Amniotic epithelial cell (primary cell): ENCODE measurements at places on chromosomes 6 and 20.
A peak's percentile ranks its signal among the peaks of the same experiment; 100 is the strongest.

DNA sequence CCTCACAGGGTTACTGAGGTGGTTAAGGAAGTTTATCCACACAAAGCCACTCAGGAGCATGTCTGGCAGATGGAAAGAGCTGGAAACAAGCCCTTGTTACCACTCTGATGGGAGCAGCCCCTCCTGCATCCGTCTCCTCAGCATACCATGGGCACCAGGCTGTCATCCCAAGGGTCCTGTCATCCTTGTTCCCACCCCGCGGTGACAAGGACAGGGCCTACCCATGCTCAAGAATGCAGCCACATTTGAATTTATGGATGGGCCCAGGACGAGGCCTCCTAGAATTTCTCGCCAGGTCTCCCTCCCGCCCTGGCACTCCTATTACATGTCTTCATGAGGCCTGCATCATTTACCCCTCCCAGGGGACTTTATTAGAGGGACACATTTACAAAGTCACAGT, 60.0 kb downstream of the NPEPL1 start:
- no peak for DNase-seq

DNA sequence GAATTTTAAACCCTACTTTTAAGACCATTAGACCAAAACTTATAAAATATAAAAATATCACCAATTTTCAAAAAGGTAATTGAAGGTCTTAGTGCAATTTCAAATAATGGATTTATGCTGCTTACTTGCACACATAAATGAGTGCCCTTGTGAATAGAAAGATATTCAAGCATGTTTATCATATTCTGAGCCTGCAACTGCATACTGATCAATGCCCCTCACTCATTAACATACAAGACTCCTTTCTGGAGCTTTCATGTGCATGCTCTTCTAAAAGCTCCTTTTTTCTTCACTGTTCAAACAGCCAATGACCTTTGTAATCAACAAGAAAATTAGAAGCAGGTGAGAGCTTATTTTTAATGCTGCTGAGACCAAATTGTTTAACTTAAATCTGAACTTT, 1139.3 kb downstream of the HACE1 start:
- no peak for DNase-seq

- DNase-seq: no peak
Observed at GRCh38 chr20:49590163-49591017, 22.5 kb upstream of the PTGIS start.

GRCh38 chr6:15555101-15556038, 107.5 kb downstream of the DTNBP1 start:
- DNase-seq: no peak

DNA sequence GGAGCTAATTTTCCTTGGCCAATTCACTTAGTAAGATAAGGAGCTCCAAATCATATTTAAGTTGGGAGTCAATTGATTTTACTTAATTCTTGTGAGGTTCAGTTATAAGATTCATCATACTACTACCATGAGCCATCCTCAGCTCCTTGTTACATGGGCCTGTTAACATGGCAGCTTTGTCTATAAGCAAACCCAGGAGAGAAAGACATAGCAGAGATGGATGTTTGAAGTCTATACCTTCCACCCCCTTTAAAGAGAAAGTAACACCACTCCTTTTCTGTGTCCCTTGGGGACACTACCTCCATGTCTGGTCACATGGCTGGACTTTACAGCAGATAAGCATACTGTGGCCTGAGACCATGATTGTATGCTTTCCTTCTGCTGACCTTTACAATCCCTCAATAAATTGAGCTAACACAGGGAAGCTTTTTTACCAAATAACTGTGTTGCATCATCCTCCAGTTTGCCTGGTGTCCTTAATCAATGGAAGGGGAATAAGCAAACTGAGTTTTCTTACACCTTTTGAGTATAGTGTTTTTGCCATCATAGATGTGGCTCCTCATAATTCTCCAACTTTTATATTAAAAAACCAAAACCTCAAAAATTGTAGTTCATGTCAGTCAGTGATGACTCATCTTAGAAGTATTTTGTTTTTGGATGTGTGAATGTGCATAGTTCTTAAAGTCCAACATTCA, 9.8 kb upstream of the ZNFX1 start:
- peak; percentile 72 for DNase-seq

- DNase-seq: peak; percentile 91
Observed at GRCh38 chr6:3585320-3585935, 128.6 kb upstream of the SLC22A23 start.

DNA sequence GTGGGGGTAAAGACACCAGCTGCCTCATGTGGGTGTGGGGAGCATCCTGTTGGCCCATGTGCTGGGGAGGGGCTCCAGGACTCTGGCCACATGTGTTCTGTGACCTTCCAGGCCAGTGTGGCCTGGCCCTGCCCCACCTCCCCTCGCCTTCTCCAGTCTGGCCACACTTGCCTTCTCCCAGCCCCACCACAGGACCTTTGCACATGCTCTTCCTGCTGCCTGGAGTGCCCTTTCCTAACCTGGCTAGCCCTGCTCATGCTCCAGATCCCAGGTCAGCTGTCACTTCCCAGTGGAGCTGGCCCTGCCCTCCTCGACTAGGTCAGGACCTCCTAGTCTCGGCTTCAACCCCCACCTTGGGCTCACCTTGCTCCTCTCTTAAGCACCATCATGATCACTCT, 183.8 kb downstream of the CDH4 start:
- no peak for DNase-seq

- no peak for DNase-seq
Observed at GRCh38 chr6:96073555-96073954, 57.8 kb downstream of the FUT9 start.

DNA sequence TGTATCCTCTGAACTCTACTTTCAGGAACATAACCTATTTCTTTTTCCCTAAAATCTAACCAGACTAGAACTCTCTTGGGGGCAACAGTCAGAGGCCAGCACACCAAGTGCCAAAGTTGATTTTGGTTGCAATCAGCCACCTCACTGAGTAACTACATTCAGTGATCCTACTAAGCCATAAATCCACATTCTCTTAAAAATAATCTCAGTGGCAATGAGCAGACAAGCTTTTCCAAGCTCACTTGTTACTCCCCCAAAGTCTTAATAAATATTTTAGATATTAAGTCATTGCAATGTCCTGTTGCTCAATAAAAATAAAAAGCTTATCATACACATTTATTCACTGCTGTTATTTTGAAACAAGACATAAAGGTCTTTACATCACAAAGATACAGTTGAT, 9.8 kb downstream of the RGS17 start:
- DNase-seq: peak; percentile 71

GRCh38 chr6:36118550-36119107, 11.7 kb upstream of the MAPK13 start:
- no peak for DNase-seq

DNA sequence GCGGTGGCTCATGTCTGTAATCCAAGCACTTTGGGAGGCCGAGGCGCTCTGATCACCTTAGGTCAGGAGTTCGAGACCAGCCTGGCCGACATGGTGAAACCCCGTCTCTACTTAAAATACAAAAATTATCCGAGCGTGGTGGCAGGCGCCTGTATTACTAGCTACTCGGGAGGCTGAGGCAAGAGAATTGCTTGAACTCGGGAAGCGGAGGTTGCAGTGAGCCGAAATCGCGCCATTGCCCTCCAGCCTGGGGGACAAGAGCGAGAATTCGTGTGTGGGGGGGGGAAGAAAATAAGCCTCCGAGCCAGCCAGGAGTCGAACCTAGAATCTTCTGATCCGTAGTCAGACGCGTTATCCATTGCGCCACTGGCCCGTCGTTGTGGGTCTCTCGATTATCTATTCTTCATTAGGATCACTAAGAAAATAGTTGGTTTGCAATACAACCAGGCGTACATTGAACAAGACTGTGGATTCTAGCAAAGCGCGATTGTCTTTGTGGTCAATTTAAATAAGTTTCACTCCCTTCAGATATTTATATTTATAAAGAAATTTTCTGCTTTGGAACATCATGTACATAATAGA, 33.9 kb upstream of the PRSS16 start:
- DNase-seq: no peak

- peak; percentile 15 for DNase-seq
Observed at GRCh38 chr6:12844284-12845223, 128.0 kb downstream of the PHACTR1 start.

- DNase-seq: no peak
Observed at GRCh38 chr6:170243791-170244291, 47.0 kb downstream of the DLL1 start.

- no peak for DNase-seq
Observed at GRCh38 chr6:164099269-164099865, 684.8 kb downstream of the QKI start.

DNA sequence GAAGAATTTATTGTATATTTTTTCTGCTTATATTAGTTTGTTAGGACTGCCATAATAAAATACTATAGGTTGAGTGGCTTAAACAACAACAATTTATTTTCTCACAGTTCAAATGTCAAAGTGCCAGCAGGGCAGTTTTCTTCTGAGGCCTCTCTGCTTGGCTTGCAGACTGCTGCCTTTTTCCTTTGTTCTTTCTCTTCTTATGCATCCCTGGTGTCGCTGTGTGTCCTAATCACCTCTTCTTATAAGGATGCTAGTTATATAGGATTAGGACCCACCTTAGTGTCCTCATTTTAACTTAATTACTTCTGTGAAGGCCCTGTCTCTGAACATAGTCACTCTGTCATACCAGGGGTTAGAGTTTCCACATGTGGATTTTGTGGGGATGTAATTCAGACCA, 354.4 kb downstream of the NKAIN2 start:
- DNase-seq: no peak

DNA sequence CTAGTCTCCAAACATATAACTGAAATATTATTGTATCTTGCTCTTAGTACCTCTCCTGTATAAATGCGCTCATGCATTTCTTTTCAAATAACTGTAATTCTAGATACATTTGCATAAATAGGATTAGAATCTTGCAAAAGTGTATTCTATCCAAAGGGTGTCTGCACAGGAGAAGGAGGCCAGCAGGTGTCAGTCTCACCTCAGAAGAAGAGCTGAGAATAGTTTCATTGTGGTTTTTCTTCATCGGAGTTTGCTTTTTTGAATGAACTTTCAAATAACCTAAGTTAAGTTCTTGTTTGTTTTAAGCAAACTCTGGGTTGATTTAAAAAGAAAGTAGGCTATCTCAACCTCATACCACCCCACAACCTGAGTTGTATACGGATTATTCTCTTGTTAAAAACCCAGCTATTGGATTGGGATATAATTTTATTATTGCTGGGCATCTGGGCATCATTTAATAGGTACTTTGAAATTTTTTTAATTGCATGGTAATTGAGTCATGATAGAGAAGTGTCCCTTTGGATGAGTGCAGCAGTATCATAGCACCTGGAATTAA, 125.0 kb upstream of the MLIP start:
- DNase-seq: peak; percentile 66

- DNase-seq: no peak
Observed at GRCh38 chr6:16649241-16649640, 112.0 kb downstream of the ATXN1 start.

GRCh38 chr6:133326584-133326983, 85.4 kb downstream of the EYA4 start:
- DNase-seq: no peak

- DNase-seq: peak; percentile 32
Observed at GRCh38 chr6:139367810-139368351, 6.6 kb downstream of the CITED2 start.

DNA sequence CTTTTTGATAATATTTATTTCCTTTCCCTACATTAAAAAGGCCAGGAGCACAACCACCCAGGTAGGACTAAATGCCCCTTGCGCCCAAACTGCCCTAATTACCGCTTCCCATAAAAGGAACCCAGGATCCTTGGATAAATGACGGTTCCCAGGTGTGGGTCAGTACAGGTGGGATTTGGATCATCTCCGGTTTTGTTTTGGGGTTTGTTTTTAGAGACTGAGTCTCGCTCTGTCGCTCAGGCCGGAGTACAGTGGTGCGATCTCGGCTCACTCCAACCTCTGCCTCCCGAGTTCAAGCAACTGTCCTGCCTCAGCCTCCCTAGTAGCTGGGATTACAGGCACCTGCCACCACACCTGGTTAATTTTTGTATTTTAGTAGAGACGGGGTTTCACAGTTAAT, 28.4 kb downstream of the ZNF217 start:
- no peak for DNase-seq

- peak; percentile 46 for DNase-seq
Observed at GRCh38 chr6:40999569-40999968, 39.5 kb downstream of the UNC5CL start.

GRCh38 chr6:65546894-65547293, 160.1 kb downstream of the EYS start:
- no peak for DNase-seq

DNA sequence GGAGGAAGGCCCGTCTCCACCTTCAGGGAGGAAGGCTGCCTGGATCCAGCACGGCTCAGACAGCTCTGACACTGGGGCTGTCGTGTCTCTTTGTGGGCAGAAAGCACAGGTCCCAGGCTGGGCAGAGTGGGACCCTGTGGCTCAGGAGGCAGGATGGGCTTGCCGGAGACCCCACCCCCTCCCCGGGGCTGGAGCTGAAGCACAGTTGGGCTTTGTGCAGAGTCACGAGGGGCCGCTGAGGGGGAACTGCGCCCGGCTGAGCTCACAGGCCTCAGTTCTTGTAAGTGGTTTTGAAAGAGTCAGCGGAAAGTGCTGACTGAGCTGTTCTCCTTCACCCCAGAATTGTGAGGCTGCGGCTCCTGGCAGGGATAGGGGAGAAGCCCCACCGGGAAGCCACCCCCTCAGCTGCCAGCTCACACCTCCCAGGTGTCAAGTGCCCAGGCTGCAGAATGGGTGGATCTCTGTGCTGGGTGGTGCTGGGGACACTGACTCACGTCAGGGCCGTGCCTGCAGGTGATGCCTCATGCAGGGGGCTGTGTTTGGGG, 145.5 kb upstream of the RNF24 start:
- DNase-seq: peak; percentile 58

GRCh38 chr20:44720997-44721784, 6.0 kb downstream of the CCN5 start:
- DNase-seq: peak; percentile 96

DNA sequence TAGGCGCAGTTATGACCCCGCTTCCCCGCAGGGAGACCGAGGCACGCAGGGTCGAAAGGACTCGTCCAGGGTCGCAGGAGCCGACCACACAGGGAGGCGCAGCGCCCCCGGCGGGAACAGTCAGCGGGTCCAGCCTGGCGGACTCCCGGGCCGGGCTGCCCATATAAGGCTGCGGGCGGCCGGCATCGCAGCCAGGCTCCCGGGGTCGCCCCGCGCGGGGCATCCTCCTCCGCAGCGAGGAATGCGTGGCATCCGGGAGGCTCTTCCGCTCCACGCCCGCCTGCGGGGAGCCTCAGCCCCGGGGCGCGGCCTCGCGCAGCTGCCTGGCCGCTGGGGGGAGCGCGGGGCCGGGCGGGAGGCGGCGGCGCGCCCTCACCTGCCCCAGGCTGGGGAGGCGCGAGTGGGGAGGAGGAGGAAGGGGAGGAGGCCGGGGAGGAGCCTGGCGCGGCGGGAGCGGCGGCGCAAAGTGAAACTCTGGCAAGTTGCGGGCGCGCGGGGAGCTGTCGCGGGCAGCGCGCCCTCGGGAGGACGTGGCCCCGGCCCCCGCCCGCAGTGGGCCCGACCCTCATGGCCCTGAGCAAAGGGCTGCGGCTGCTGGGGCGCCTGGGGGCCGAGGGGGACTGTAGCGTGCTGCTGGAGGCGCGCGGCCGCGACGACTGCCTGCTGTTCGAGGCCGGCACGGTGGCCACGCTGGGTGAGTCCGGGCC, at the start of gene SYNJ2:
SYNJ2 (plus strand) TSS at position 469 of the 707 bp plus-strand sequence; CDS start at position 568, 99 bp downstream.
- peak; percentile 85 for DNase-seq

- no peak for DNase-seq
Observed at GRCh38 chr20:3996399-3996798, 19.0 kb downstream of the RNF24 start.

GRCh38 chr20:50551288-50551687, 41.1 kb downstream of the PTPN1 start:
- DNase-seq: no peak
